Retina (tissue), 1 donor: ENCODE measurements at places on chromosomes 13 and 19.
A peak's percentile ranks its signal among the peaks of the same experiment; 100 is the strongest.

GRCh38 chr13:67355812-67356476 lies 125.8 kb upstream of the PCDH9 start:
- peak; percentile 2 for DNase-seq

GRCh38 chr19:23823952-23824389 lies 65.3 kb upstream of the ZNF681 start:
- DNase-seq = no peak

GRCh38 chr13:98957731-98958442 lies 20.0 kb downstream of the DOCK9 start:
- DNase-seq = no peak

- DNase-seq = no peak
Observed at GRCh38 chr19:40494191-40494838, 27.5 kb downstream of the SPTBN4 start.

DNA sequence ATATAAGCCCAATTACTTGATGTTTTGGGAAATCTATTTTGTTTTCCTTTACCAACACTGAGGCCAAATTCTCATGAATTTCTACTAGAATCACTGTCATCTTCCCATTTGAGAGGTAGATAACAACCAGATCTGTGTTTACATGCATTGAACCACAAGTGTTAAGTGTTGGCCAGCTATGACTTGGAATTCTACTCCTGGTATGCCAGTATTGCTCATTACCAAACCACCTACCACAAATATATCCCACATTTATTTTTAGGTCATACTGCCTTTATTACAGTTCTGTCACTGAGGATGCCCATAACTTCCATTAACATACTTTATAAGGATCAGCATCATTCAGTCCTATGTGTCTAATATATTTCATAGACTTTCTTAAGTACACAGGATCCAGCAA lies 328.9 kb downstream of the DIAPH3 start:
- DNase-seq = no peak

DNA sequence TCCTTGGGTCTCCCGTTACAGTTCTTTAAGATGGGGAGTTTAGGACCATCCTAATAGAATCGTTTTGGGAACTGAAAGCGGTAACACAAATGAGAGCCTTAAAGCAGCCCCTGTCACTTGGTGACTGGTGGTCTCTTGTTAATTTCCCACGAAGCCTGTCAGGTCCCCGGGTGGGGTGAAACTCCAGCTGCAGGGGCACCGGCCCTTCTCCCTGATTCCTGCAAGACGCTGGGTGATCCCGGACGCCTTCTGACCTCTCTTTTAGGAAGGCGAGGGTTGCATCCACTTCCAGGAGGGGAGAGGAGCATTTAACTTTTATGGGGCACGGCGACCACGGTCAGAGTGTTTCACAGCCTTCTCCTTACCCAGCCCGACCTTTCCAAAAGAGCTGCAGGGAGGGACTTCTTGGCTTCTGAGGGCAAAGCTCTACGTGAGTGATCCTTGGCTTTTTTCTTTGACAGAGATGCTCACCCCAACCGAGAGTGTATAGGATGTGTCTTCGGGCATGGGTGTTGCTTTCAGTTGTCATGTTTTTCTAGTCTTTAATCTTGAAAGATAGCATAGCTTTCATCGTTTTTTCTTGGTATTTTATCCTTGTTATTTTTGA lies 688 bp downstream of the ZNF225 start:
- no peak for DNase-seq

- DNase-seq = peak; percentile 86
Observed at GRCh38 chr19:10769533-10770491, 51.9 kb downstream of the DNM2 start.

DNA sequence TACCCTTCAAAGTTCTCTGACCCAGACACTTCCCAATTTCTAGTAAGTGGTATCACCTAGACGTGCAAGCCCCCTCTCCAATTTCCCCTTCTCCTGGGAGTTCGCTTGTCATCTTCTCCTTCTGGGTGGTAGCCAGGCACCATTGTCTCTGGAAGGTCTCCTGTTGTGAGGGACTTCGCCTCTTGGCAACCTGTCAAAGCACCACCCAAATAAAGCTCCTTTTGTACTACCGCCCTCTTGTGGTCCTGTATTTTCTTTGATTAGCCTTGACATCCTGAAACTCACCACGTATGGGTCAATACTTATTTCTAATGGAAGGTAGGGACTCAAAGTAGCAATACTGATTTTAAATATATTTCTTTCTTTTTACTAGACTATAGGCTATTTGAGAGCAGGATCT lies 8.2 kb downstream of the GPC5 start:
- no peak for DNase-seq
